ENCODE measurements at places on chromosomes 4 and X.

- no peak for DNase-seq
These were observed 26.6 kb upstream of the MAML3 start for GRCh38 chr4:140180577-140180976.

- no peak for DNase-seq
These were observed 11.9 kb upstream of the TIGD2 start for GRCh38 chr4:89099471-89099870.

DNA sequence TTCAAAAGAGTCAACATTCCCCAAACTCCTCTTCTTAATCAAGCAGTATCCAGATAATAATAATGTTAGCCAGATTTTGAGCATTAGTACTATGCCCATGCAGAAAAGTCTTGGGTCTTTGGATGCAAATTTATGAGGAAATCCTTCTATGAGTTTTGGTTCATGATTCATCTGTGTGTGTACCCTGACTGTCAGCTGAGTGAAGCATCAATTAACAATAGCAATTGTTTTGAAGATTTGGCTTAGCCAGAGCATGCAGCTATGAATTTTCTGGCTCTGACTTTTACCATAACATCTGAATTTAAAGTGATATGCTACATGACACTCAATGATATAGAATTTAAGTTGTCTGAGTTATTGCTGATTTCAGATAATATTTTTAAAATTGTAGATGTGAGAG lies 145.8 kb downstream of the KLHL4 start:
- no peak for DNase-seq

- DNase-seq, result peak; percentile 68
These were observed 33.1 kb downstream of the LNX1 start for GRCh38 chr4:53558065-53558801.

DNA sequence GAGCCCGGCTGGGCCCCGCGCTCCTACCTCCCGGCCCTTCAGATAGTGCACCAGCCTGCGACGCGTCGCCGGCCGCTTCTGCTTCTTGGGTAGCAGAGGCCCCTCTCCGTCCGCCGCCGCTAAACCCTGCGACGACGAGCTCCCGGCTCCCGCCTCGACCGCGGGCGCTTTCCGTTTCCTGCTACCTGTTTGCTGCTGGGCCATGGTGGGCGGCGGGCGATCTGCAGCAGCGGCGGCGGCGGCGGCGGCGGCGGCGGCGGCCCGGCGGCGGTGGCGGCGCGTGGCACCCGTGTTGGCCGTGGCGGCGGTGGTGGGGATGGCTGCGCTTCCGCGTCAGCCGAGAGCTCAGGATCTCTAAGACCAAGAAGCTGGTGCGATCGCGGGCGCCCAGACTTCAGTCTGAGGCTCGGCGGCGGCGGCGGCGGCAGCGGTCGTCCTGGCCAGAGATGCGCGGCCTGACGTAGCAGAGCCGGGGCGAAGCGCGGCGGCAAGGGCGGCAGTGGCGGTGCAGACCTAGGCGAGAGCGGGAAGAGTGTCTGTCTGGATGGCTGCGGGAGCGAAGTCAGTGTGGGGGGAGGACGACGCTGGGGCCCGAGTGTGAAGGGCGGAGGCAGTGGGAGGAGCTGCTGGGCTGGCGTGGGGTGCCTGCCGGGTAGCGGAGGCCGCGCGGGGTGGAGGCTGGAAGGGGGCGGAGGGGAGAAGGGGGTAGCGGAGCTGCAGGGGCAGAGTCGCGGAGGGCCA lies at the start of gene DCAF12L2:
DCAF12L2 (minus strand) TSS at position 569 of the 741 bp plus-strand sequence; CDS start at position 204, 365 bp downstream.
- DNase-seq, result no peak

DNA sequence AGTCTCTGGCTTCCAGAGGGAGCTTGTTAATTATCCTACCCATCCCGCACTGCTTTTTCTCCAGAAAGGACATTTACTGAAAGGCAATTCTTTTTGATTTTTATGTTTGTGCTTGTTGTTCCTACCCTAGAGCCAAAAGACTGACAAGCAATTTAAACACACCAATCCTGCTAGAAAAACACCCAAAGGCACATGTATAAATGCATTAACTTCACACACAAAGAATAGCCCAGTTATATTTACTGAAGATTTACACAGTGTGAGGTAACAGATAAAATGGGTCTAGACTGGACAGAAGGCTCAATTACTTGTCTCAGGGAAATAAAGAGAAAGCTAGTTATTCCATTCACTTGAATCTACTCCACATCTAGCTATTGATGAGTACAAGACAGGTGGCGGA lies 61.2 kb upstream of the NOCT start:
- DNase-seq, result no peak

- DNase-seq, result peak; percentile 30
These were observed 673.6 kb upstream of the TENM3 start for GRCh38 chr4:181569553-181569952.

DNA sequence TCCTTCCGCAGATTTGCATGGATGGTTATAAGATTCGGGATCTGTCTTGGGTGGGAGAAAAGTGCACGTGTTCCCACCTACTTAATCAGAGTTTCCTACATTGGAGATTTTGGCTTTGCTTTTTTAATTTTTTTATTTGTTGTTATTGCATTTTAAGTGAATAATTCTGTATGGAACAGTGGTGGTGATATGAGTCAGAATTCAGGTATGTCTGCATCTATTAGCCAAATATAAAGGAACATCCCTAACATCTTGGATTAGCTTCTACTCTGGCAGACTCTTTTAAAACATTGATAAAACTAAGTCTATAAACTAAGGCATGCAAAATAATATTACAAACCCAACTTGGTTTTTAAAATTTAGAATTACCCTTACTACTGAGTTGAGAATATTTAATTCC lies 659.8 kb upstream of the EPHA5 start:
- no peak for DNase-seq

GRCh38 chr4:85414972-85415371 lies 60.0 kb upstream of the ARHGAP24 start:
- no peak for DNase-seq

DNA sequence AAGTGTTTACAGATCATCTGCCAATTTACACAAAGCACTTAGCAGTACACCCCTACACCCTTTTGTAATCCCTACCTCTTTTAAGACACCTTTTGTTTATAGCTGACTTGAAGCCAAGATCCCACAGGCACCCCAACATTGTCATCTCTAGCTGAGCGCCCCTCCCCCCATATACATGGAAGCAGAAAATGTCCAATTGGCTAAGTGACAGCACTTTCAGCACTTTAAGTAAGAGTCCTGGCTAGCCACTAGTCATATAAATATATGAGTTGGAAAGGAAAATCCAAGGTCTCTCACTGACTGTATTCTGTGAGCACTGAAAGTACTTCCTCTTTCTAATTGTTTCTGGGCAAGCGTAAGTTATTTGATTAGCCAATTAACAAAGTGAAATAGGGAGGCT lies 108.2 kb downstream of the NSUN7 start:
- no peak for DNase-seq

DNA sequence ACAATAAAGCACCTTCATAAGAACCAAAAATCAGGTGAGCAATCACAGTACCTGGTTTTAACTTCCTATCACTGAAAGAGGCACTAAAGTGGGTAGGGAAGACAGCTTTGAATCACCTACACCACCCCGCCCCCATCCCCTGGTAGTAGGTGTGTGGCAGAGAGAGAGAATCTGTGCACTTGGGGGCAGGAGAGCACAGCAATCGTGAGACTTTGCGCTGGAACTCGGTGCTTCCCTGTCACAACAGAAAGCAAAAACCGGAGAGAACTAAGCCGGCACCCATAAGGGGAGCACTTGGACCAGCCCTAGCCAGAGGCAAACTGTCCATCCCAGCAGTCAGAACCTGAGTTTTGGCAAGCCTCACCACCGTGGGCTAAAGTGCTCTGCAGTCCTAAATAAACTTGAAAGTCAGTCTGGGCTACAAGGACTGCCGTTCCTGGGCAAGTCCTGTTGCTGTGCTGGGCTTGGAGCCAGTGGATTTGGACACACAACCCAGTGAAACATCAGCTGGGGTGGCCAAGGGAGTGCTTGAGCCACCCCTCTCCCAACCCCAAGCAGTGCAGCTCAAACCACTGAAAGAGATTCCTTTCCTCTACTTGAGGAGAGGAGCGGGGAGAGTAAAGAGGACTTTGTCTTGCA lies 32.1 kb downstream of the NDUFB11 start:
- peak; percentile 28 for DNase-seq

- DNase-seq, result no peak
These were observed 210.8 kb upstream of the RASGEF1B start for GRCh38 chr4:81682492-81682891.

- DNase-seq, result no peak
These were observed 88.2 kb upstream of the CAMK2D start for GRCh38 chr4:113849771-113850170.

DNA sequence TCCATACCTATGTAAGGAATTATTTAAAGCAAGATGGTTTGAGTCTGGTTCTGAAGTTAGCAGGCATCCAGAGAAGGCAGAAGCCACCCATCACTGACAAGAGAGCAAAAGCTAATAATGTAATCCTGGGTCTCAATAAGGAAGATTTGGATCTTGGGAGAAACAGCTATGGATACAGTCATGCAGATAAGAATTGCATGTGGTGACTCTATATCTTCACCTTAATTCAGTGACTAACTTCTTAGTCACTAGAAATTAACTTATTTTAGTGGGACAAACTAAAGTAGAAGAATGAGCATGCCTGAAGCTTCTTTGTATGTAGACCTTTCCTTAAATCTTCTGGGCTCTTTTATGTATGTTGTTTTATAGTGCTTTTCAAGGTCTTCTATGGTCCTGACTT lies 66.6 kb downstream of the ATP10D start:
- DNase-seq, result peak; percentile 35

DNA sequence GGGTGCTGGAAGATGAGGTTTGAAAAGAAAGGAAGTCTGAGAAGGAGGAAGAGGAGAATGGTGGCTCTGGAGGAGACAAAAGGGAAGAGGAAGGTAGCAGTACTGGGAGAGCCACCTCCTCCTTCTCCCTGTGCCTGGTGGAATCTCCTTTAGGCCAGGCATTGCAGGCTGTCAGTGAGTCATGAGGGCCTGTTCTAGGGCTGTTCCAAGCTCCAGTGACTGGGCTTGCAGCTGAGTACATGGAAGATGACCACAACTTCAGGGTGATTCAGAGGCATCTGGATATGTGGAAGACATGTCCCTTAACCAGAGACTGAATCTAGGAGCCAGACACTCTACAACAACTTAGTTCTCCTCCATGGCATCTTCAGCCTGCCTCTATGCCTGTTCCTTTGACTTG lies 107.8 kb downstream of the EFNB1 start:
- DNase-seq, result peak; percentile 90

GRCh38 chrX:105502336-105502735 lies 281.8 kb upstream of the TEX13A start:
- no peak for DNase-seq

- no peak for DNase-seq
These were observed 35.1 kb downstream of the PCGF3 start for GRCh38 chr4:740656-741282.

GRCh38 chrX:38249965-38250364 lies 29.3 kb upstream of the SRPX start:
- DNase-seq, result no peak

GRCh38 chrX:109966246-109966645 lies 36.7 kb upstream of the TMEM164 start:
- peak; percentile 44 for DNase-seq

DNA sequence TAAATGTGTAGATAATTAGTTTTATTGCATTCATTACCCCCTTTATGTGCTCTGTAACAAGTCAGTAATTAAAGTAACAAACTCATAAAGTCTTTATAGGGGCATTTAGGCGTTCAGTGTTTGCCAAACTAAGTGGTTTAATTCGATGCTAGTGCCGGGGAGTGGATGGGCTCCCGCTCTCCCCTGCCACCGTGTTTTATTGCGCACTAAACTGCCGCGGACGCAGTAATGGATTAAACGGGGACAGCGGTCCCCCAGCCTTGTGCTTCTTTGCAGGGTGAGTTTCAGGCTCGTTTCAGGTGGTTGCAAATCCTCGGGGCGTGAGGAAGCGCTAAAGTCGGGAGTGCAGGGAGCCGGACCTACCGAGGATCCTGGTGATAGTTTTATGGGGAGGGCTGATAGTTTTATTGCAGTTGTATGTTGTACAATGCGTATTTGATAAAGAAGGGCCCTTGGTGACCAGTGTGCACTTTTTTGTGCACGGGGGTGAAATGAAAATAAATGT lies 1.6 kb upstream of the PHOX2B start:
- DNase-seq, result no peak

- DNase-seq, result no peak
These were observed 332.1 kb downstream of the ARAP2 start for GRCh38 chr4:35912174-35912573.

- DNase-seq, result peak; percentile 1
These were observed 20.3 kb upstream of the VEGFD start for GRCh38 chrX:15404401-15405096.

DNA sequence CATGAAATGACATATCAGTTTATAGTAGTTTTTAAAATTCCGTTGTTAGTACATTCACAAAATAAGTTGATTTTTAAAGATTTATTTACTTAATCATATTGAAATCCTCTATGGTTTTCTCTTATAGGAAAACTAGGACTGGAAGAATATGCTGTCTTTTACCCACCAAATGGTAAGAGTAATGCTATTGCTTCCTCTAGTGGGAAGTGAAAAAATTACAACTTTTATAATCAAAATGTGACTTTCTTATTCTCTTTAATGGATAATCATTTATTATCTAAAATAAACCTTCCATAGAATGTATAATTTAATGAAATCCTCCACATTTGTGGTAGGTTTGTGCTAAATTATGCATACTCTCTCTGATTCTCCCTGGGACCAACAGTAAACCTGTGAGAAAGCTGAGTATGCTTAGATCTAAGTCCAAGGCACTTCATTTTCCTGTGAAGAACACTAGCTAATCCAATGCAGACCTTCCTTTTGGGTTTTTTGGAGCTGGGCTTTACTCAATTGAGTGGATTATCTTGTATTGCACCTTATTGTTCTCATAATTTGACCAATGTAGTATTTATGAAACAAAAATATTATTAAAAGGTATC lies 136.2 kb downstream of the TBC1D19 start:
- peak; percentile 56 for DNase-seq

DNA sequence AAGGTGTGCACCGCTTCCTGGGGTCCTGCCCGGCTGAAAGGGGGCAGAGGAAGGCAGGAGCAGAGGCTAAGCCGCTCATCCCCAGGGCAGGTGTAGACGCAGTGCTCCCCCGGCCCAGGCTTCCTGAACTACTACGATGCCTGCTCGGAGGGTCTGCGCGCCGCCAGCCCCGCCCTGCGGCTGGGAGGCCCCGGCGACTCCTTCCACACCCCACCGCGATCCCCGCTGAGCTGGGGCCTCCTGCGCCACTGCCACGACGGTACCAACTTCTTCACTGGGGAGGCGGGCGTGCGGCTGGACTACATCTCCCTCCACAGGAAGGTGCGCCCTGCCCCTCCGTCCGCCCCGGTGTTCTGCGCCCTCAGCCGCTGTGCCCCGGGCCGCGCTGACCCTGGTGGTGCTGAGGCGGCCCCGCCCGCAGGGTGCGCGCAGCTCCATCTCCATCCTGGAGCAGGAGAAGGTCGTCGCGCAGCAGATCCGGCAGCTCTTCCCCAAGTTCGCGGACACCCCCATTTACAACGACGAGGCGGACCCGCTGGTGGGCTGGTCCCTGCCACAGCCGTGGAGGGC lies 8.4 kb upstream of the SLC26A1 start:
- no peak for DNase-seq

- DNase-seq, result no peak
These were observed 96.1 kb downstream of the FRYL start for GRCh38 chr4:48683784-48684666.

Measured in renal cortical epithelial cell (primary cell).